Cerebellum (tissue), 4 donors: ENCODE measurements at places on chromosomes 6 and 20. TPM values are rescaled to one million over a fixed set of nuclear protein-coding genes. Genes with fewer than 3 reads are reported as not detected.

Gene MUC21
- not detected for total RNA-seq

Gene CAP2
- total RNA-seq, result 13.8 TPM

Gene LY6G6F
- total RNA-seq, result 0.36 TPM

Gene ZNF165
- 1.4 TPM for total RNA-seq

Gene MYLK2
- 1.1 TPM for total RNA-seq

Gene PSORS1C2
- total RNA-seq, result not detected

Gene PCSK2
- 24.1 TPM for total RNA-seq

Gene FAM209B
- total RNA-seq, result not detected

Gene ENPP3
- 0.64 TPM for total RNA-seq
